ENCODE measurements at places on chromosomes 4 and X.

DNA sequence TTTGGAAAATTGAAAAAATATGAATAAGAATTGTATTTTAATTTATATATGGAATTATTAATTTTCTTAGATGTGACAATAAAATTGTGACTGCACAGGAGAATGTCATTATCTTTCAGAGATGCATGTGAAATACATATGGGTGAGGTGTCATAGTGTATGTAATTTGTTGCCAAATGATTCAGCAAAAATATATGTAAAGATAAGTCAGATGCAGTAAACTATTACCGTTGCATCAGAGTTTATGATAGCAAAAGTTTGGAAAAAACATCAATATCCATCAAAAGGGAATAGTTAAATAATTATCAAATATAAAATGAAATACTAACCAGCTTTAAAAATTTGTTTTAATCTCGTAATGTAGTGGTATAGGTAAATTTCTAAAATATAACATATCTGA lies 10.4 kb upstream of the SLC7A11 start:
- no peak for DNase-seq

GRCh38 chr4:57764856-57765255 lies 654.7 kb upstream of the IGFBP7 start:
- DNase-seq: no peak

GRCh38 chrX:139008185-139008584 lies 296.7 kb upstream of the FGF13 start:
- no peak for DNase-seq

DNA sequence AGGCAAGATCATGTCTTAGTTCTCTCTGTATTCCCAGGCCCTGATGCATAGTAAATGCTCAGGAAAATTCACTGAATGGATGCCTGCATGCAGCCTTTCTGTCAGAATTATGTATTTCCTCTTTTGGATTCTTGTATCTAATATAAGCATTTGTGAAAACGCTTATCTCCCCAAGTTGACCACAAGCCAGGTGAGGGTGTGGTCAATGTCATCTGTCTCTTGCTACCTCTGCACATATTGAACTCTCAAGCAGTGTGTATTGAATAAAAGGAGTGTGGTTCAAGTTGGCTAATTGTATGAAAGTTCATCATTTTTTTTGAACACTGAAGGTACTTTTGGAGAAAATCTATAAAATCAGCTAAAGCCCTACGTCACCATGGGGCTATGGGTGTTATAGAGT lies 84.3 kb downstream of the CNGA2 start:
- DNase-seq: no peak

DNA sequence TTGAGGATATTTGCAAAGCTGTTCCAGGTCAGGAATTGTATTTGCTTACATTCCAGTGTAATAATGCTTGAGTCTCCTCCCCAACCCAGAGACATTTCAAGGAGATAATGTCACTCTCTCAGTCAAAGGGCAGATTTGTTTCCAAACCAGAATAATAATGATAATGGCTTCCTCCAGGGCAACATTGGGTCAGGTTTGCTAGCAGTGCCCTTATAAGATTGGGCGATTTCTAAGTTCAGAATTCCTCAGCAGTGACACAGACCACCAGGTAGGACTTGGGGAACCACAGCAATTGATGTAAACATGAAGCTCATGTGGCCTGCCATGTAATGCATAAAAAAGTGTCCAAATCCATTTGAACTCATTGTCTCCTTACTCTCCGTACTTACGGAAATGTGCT lies 125.2 kb downstream of the BMP15 start:
- no peak for DNase-seq

- DNase-seq: no peak
Measured at GRCh38 chrX:18415386-18415785, 10.0 kb upstream of the CDKL5 start.

DNA sequence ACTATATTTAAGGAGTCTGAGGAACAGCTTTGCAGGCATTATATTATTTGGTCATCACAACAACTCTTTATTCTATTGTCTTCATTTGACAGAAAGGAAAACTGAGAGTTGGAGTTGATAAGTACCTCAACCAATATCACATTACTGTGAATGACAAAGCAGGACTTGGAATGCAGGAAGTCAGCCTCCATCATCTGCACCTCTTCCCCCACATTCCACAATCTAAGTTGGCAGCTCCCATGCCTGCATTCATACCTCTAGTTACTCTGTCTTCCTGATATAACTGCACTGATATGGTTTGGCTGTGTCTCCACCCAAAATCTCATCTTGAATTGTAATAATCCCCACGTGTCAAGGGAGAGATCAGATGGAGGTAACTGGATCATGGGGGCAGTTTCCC lies 356.7 kb downstream of the GALNTL6 start:
- no peak for DNase-seq

DNA sequence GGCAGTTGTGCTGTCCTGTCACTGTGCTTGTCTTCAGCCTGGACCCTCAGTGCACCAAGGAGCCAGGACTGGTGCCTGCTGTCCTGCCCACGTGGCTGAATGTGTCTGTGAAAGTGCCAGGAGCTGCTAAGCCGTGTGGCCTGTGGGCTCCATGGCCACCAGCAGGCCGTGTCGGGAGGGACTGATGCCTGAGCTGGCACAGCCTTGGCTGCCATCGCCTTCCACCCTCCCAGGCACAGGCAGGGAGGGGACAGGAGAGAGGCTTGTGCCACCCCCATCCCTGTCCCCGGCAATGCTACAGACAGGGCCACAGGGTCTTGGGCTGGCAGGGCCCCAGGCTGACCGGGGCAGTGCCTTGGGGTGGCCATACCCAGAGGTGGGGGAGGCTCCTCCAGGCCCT lies 24.8 kb downstream of the DOK7 start:
- no peak for DNase-seq

- DNase-seq: peak; percentile 83
Measured at GRCh38 chr4:100189820-100190642, at the start of gene DDIT4L. Gene DDIT4L (minus strand): TSS chr4:100190468. CDS start chr4:100189983, 485 bp downstream.

- no peak for DNase-seq
Measured at GRCh38 chr4:113088050-113088449, 38.6 kb downstream of the ANK2 start.

DNA sequence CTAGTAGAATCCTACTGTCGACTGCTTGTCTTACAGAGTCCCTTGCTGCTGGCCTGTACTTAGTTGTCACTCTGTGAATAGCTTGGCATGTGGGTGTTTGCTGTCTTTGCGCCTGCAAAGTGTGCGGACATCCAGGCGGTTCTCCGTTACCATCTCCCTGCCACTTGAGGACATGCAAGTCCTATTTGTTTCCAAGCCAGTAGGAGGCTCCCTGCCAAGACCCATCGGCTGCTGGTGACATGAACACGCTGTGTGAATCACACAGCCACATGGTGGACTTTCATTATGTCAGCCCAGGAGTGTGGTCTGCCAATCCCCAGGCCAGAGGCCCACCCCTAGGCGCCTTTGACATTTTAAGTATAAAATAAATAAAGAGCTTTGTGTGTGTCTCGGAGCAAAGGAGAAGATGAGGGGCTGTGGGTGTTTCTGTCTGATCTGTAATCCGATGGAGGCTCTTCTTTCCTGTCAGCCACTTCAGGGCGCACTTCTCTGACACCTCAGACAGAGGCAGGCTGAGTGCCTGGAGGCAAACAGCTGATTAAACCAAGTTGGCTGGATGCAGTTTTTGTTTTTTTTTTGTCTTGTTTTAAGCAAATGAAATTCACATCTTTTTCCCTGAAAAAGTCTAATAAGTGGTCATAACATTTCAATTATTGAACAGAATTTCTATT lies 51.5 kb downstream of the ALPK1 start:
- DNase-seq: peak; percentile 51

GRCh38 chrX:9355739-9356138 lies 109.1 kb upstream of the TBL1X start:
- no peak for DNase-seq

- DNase-seq: no peak
Measured at GRCh38 chr4:54109241-54110018, 9.5 kb downstream of the GSX2 start.

DNA sequence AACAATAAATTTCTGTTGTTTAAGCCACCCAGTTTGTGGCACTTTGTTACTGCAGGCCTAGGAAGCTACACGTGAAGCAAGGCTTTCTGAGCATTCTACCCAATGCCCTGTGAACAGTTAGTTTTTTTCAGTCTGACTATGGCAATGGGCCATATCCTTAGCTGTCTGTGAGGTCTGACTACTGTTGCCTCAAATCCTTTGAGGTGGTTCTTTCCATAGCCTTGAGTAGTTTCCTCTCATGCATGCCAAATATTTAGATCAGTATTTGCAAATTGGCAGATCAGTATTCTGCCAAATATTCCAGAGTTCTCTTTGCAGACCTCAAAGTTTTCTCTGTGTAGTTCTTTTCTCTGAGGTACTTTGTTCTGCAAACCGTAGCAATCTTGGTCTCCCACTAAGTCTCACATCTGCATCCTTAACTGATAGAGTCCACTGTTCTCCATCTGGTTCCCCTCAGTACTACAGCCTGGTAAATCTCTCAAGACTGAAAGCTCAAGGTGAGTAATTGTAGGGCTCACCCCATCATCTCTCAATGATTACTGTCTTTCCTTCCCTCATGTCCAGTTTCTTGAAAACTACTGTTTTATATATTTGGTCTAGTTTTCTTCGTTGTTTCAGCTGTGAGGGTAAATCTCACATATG lies 984.9 kb upstream of the INTU start:
- DNase-seq: no peak

GRCh38 chrX:1661048-1661921 lies 46.4 kb downstream of the ASMT start:
- DNase-seq: peak; percentile 89

- no peak for DNase-seq
Measured at GRCh38 chr4:123621072-123621705, 224.6 kb downstream of the SPRY1 start.

GRCh38 chrX:127459790-127460189 lies 592.4 kb downstream of the ACTRT1 start:
- no peak for DNase-seq

- DNase-seq: no peak
Measured at GRCh38 chr4:72094059-72094797, 62.4 kb downstream of the NPFFR2 start.

GRCh38 chr4:100605144-100605543 lies 87.3 kb upstream of the EMCN start:
- no peak for DNase-seq

- DNase-seq: no peak
Measured at GRCh38 chr4:119832776-119833175, 204.2 kb upstream of the PDE5A start.

DNA sequence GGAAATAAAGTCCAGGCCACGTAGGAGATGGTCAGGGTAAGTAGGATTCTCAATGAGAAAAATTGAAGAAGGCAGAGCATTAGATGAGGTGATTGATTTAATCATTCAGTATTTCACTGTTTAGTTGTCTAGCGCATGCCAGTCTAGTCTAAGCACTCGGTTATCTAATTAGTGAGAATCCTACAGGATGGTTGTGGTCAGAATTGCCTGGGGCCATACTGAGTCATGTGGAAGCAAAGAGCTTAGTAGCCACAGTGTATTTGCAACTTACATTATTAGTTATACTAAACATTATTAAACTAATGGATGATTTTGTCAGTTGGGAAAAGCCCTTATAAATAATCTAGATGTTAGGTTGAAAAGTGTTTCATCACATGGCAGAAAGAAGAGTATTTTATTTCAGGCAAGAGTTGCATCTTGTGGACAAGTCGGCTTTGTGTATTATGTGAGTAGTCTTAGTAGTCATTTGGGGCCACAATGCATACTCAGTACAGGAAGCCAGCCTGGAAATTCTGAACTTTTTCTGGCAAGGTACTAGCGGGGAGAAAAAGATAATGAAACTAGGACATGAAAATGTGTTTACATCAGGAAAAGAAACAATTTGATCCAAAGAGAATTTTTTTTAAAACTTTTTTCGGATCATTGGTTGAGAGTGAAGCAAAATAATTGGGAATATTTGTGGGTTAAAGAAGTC lies 31.9 kb downstream of the CPEB2 start:
- no peak for DNase-seq

- DNase-seq: no peak
Measured at GRCh38 chrX:29229802-29230201, 642.6 kb downstream of the IL1RAPL1 start.

- no peak for DNase-seq
Measured at GRCh38 chrX:74449322-74449936, 28.1 kb downstream of the SLC16A2 start.

GRCh38 chr4:84401701-84402306 lies 97.3 kb downstream of the NKX6-1 start:
- no peak for DNase-seq

DNA sequence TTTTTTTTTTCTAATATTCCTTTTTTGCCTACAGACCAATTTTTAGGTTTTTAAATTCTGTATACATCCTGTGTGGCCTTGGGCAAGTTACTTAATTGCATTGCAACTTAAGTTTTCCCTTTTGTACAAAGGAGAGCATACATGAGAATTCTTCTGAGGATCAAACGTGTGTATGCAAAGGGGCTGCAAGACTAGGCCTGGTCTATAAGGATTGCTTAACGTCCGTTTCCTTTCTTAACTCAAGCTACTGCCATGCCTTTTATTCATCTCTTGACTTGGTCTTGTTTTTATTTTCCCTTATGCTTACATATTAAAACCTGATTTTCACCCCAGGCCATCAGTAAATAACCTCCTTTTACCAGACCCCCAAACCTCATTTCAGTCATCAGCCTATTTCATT lies 13.6 kb downstream of the RBPJ start:
- no peak for DNase-seq
